ENCODE measurements at places on chromosomes 13 and 19. TPM values are rescaled to one million over a fixed set of nuclear protein-coding genes. Genes with fewer than 3 reads are reported as not detected.

PTPRH gene
- not detected for total RNA-seq

SERTAD3 gene
- 39.3 TPM for total RNA-seq

EXOC3L2 gene
- not detected for total RNA-seq

FLT1 gene
- 1.8 TPM for total RNA-seq

ABHD17A gene
- total RNA-seq: 58.1 TPM

NLRP9 gene
- total RNA-seq: not detected

PNMA8C gene
- total RNA-seq: not detected

IGLON5 gene
- not detected for total RNA-seq

- H3K27ac ChIP-seq: no peak overlapping the region
- H3K27me3 ChIP-seq: no peaks in the 10 kb centered on the region
- H3K4me1 ChIP-seq: no peaks in the 10 kb centered on the region
These were observed 14.3 kb upstream of the TM9SF2 start for GRCh38 chr13:99486996-99487395.

- H3K36me3 ChIP-seq: no peaks in the 10 kb centered on the region
- peaks cover 8% of the 10 kb centered on the region for H3K27me3 ChIP-seq
- DNase-seq: peak; percentile 13
These were observed 77.9 kb downstream of the CACNA1A start for GRCh38 chr19:13428352-13428751.

GRCh38 chr13:85528491-85529217 is 270.6 kb downstream of the SLITRK6 start:
- H3K4me1 ChIP-seq: no peaks in the 10 kb centered on the region
- no peaks in the 10 kb centered on the region for H3K27me3 ChIP-seq
- no peak overlapping the region for H3K27ac ChIP-seq
- H3K4me3 ChIP-seq: no peak overlapping the region

DNA sequence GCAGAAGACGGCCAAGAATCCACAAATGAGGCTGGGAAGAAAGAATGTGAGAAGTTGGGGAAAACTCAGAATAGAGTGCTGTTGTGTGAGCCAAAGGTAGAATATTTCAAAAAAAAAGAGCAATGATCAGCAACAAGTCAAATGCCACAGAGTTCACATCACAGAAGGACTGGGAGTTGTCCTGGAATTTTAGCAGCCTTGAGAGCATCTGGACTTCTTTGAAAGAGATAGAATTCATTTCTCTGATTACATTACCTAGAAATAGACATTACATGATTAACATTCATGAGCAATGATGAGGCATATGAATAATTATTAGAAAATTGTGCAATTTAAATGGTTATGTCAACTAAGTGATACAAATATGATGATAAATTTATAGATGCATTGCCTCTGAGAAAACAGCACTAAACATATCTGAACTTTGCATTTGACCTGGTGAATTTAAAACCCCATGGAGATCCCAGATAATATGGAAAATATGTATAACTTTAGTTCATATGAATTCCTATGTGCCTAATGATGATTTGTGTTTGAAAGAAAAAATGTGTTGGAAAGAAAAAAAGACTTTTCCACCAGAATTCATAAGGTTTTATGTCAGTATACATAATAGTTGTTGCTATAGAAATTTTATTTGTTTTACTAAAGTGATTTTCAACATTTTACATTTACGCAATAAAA is 186.2 kb downstream of the POSTN start:
- H3K36me3 ChIP-seq: no peaks in the 10 kb centered on the region
- DNase-seq: no peak
- no peaks in the 10 kb centered on the region for H3K4me1 ChIP-seq
- H3K27me3 ChIP-seq: no peaks in the 10 kb centered on the region
- no peak overlapping the region for H3K4me3 ChIP-seq
- no peak overlapping the region for H3K27ac ChIP-seq

- H3K4me1 ChIP-seq: no peaks in the 10 kb centered on the region
- H3K27ac ChIP-seq: no peak within 1 kb of the TSS
- no peaks in the 10 kb centered on the region for H3K36me3 ChIP-seq
- no peak within 1 kb of the TSS for H3K4me3 ChIP-seq
- DNase-seq: no peak
These were observed at the start of gene FUT3 for GRCh38 chr19:5851302-5851701. TSS of gene FUT3 (minus strand) at chr19:5851449.

GRCh38 chr13:51643882-51644281 is 59.6 kb downstream of the WDFY2 start:
- H3K4me3 ChIP-seq: peak overlapping the region; percentile 9
- H3K27ac ChIP-seq: peak overlapping the region; percentile 83
- no peaks in the 10 kb centered on the region for H3K36me3 ChIP-seq
- no peak for DNase-seq
- no peaks in the 10 kb centered on the region for H3K27me3 ChIP-seq
- H3K4me1 ChIP-seq: peaks cover 39% of the 10 kb centered on the region

GRCh38 chr13:105410602-105411001 is 1124.9 kb downstream of the EFNB2 start:
- peak; percentile 3 for DNase-seq
- H3K36me3 ChIP-seq: no peaks in the 10 kb centered on the region
- no peak overlapping the region for H3K4me3 ChIP-seq
- H3K27me3 ChIP-seq: no peaks in the 10 kb centered on the region
- no peaks in the 10 kb centered on the region for H3K4me1 ChIP-seq
- H3K27ac ChIP-seq: no peak overlapping the region

DNA sequence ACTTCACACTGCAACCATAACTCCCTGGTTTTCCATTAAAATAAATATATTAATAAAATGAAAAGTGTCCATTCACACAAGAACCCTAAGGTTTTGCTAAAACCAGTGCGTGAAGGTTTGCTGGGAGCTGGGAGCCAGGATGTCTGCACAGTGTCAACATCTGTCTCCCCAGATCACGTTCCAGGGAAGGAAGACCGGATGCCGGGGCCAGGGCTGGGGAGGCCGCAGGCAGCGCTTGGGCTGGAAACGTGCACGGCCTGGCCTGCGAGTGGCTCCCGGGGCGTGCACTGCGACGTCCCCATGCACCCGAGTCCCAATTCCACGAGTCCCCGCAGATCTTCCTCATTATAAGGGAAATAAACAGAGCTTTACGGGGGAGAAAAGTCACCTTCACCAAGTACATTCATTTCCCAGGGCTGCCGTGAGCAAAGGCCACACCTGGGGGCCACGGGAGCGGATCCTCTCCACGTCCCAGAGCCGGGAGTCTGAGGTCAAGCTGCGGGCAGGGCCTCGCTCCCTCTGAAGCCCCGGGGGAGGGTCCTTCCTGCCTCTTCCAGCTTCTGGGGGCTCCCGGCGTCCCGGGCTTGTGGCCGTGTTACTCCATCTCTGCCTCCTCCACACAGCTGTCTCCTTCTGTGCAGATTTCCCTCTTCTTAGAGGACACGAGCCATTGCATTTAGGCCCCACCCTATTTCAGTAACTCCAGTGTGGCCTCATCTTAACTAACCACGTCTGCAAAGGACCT is 12.8 kb downstream of the SHC2 start:
- H3K4me1 ChIP-seq: no peaks in the 10 kb centered on the region
- no peak for DNase-seq
- no peak overlapping the region for H3K27ac ChIP-seq
- H3K27me3 ChIP-seq: no peaks in the 10 kb centered on the region

DNA sequence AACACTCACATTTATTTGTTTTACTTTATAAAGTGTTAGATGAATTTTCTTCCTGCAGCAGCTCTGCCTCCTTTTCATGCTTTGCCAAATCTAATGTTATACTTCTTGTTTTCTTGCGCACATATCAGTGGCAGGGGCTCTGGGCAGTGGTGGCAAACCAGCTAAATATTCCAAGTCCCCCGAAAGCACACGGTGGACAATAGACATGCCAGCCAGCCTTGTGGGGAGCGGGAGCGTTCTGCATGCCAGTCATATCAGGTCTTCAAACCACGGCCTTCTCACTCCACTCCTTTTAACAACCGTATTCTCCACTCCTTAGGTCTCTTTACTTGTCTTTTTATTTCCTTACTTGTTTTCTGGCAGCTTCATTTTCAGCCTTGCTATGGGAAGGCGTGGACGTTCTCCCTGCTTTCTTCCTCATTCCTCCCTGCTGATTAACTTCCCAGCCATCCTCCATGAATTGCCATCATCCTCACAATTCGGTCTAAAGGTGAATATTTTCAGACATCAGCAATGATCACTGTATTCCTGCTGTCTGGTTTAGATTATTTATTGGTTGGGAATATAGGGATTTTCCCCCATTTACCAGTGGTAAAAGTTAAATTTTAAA is 77.1 kb upstream of the WASF3 start:
- H3K27me3 ChIP-seq: peaks cover 8% of the 10 kb centered on the region
- H3K27ac ChIP-seq: no peak overlapping the region
- no peaks in the 10 kb centered on the region for H3K36me3 ChIP-seq
- peaks cover 12% of the 10 kb centered on the region for H3K4me1 ChIP-seq

DNA sequence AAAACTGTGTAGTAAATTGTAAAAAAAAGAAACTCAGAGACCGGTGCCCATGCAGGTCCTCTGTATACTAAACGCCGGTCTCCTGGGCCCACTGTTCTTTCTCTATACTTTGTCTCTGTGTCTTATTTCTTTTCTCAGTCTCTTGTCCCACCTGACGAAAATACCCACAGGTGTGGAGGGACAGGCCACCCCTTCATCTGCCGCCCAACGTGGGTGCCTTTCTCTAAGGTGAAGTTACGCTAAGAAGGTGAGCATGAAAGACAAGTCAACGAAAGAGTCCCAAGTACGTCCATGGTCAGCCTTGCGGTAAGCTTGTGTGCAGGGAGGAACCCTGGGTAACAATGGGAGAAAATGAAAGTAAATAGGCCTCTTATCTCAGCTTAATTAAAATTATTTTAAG is 48.0 kb upstream of the WASF3 start:
- no peaks in the 10 kb centered on the region for H3K36me3 ChIP-seq
- DNase-seq: no peak
- H3K27me3 ChIP-seq: peaks cover 4% of the 10 kb centered on the region

DNA sequence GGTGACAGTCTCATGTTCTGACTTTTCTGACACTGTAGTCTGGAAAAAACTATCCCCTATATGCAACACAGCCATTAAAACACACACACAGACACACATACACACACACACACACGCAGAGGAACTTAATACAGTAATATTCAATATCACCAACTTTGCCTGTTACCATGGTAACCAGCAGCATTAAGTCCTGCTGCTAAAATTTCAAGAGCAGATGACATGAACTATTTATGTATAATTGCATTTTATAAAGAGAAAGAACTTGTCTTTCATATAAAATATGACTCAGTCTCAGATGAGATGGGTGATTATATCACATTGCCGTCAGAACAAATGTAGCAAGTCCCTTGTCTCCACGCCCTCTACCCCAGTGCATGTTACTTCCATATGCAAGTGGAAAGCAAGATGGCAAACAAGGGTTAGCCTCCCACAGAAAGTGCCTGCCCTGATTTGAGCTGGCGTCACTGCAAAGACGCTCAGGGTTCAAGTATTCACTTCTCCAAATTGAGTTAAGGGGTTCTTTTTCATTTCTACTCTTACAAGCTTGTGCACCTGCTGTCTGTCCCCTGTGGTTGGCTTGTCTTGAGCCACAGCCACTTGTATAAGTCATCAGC is 576.8 kb downstream of the UQCRFS1 start:
- H3K36me3 ChIP-seq: no peaks in the 10 kb centered on the region
- no peak overlapping the region for H3K27ac ChIP-seq
- H3K4me3 ChIP-seq: no peak overlapping the region
- no peak for DNase-seq
- H3K27me3 ChIP-seq: no peaks in the 10 kb centered on the region
- peaks cover 6% of the 10 kb centered on the region for H3K4me1 ChIP-seq

DNA sequence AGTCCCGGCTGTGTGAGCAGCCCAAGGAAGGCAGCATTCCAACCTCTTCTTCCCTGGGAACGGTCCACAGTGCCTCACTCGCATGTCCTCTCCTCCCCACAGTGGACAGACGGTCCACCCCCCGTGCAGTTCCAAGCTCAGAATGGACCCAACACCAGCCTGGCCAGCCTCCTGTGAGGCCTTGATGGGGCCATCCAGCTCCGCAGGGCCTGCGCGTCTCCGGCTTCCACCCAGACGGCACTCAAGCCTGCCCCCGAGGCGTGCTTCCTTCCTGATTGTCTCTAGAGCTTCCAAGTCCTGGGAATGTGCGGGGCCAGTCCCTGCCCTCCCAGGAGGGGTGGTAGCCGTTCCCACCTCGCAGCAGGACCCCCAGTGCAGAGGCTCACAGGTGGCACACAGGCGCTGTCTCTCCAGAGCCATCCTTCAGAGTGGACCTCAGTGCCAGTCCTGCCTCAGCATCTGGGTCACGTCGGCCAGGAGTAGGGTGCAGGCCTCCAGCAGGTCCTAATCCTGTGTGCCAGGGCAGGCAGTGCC is 35.0 kb downstream of the MAU2 start:
- H3K36me3 ChIP-seq: peaks cover 69% of the 10 kb centered on the region
- no peak overlapping the region for H3K27ac ChIP-seq
- DNase-seq: no peak

DNA sequence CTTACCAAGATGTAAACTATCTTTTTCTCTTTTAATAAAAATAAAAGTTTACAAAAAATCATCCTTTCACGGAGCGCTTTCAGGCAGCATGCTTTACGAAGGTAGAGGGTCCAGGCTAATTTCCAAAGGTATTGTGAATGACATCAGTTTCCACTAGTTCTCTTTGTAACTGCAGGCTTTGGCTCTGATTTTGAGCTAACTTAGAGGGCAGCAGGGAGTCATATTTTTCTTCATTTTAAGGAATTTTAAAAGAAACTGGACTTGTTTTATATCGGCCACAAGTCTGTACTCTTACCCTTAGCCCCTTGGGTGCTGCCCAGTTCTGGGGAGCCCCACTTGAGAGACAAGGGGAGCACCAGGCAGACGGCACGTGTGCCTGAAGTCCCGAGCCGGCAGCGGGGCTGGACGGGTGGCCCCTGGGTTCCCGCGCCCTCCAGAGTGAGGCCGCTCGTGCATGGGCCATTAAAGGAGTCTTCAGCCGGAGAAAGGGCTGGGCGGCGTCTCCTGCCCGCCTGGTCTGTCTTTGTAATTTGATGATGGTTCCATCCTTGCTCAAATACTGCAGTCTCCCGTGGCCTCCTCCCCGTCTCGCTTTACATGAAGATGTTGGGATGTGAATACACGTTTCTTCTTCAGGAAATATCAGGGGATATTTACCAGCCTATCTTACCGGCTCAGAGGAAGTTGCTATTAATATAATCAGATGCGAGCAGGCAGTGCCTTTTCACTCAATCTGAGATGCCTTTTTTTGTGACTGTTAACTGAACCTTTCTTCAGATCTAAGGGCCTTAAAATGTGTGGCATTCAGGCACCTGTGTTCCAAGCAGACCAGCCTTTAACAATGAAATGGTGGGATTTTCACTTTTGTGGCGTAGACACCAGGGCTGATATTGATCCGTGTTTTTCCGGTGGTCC is 67.4 kb downstream of the GGACT start:
- peaks cover 5% of the 10 kb centered on the region for H3K27me3 ChIP-seq
- H3K4me1 ChIP-seq: peaks cover 13% of the 10 kb centered on the region
- H3K36me3 ChIP-seq: no peaks in the 10 kb centered on the region
- no peak for DNase-seq
- H3K4me3 ChIP-seq: no peak overlapping the region

DNA sequence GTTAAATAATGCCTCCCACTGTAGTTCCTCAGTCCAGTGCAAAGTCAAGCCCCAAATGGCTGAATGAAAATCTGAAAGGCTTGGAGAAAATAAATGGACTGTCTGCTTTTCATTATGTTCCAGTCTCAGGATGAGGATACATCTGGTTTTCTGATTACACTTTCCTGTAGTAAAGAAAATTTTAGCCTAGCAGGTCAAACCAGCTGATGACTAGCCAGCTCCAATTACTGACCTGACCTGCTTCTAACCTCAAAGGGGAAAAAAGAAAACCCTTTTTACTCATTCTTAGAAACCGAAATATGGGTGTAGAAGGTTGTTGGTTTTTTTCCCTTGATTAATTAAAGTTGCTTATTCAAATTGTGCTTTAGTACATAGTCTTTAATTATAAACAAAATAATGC is 418.4 kb downstream of the EFNB2 start:
- no peaks in the 10 kb centered on the region for H3K27me3 ChIP-seq
- no peaks in the 10 kb centered on the region for H3K36me3 ChIP-seq
- no peak overlapping the region for H3K4me3 ChIP-seq
- no peak overlapping the region for H3K27ac ChIP-seq
